Muscle of leg (tissue), 16 donors: ENCODE measurements at places on chromosomes 4 and X. TPM values are rescaled to one million over a fixed set of nuclear protein-coding genes. Genes with fewer than 3 reads are reported as not detected.

GRCh38 chr4:155887045-155887444 lies 16.5 kb upstream of the TDO2 start:
- no peak overlapping the region for H3K27ac ChIP-seq
- H3K4me3 ChIP-seq = no peak overlapping the region
- H3K4me1 ChIP-seq = no peaks in the 10 kb centered on the region

DNA sequence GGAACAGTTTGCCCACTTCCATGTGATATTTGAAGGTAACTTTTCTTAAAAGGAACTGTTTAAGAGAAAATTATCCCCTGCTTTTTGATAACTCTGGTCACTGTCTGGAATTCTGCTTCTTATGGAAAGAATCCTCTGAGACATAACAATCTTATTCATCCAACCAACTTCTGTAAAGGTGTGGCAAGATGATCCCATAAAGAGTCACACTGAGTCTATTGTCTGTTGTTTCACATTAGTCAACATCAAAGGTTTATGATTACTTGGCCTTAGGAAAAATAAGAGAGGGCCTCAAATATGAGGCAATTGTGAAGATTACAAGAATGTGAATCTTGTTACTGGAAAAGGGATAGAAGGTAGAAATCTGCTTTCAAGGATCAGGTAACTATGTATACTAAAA lies 88.0 kb upstream of the MAGEB18 start:
- DNase-seq = no peak
- H3K27ac ChIP-seq = no peak overlapping the region
- H3K4me1 ChIP-seq = no peaks in the 10 kb centered on the region
- H3K27me3 ChIP-seq = no peaks in the 10 kb centered on the region

GRCh38 chrX:104195013-104195412 lies 28.8 kb downstream of the FAM199X start:
- no peak overlapping the region for H3K4me3 ChIP-seq
- DNase-seq = no peak
- peaks cover 2% of the 10 kb centered on the region for H3K27me3 ChIP-seq
- H3K4me1 ChIP-seq = no peaks in the 10 kb centered on the region
- H3K27ac ChIP-seq = no peak overlapping the region

DNA sequence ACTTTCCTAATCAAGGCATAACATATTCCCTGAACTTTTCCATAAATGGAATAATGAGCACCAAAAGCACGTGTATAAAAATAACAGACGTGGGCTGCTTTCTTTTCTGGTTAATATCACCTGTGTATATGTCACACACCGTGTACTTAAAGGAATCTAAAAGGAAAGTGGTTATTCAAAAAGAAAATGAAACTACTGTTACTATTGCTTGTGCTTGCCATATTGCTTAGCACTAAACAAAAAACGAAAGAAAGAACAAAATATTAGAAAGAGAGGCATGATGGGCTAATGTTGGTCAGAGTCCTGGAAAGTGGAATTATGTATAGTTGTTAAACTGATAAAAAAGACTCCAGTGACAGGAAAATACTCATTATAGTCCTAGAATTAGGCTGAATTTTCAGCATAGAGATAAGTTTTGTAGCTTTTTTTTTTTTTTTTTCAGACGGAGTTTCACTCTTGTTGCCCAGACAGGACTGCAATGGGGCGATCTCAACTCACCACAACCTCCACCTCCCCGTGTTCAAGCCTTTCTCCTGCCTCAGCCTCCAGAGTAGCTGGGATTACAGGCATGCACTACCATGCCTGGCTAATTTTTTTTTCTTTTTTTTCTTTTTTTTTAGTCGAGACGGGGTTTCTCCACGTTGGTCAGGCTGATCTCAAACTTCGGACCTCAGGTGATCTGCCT lies 123.2 kb downstream of the PABPC4L start:
- no peaks in the 10 kb centered on the region for H3K4me1 ChIP-seq
- DNase-seq = no peak
- H3K27ac ChIP-seq = no peak overlapping the region
- H3K27me3 ChIP-seq = no peaks in the 10 kb centered on the region
- H3K4me3 ChIP-seq = no peak overlapping the region

DNA sequence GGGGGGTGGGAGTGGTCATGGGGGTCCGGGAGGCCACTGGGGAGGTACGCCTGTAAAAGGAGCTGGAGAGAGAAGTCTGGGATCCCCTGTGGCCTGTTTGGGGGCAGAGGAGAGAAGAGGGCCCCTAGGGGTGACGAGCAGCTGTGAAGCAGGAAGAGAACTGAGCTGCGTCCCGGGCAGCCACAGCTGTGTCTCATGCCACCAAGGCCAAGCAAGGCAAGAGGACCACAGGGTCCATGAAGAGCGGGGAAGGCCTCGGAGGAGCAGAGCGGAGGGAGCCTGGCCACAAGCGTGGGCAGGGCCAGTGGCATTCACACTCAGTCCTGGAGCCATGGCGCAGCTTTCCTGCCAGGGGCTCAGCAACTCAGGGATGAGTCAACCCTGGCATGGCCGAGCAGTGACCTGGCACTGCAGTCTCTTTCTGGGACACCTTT lies 13.6 kb upstream of the NAT8L start:
- H3K27ac ChIP-seq = no peak overlapping the region
- DNase-seq = no peak
- no peaks in the 10 kb centered on the region for H3K36me3 ChIP-seq
- H3K4me3 ChIP-seq = no peak overlapping the region
- peaks cover 81% of the 10 kb centered on the region for H3K27me3 ChIP-seq

DNA sequence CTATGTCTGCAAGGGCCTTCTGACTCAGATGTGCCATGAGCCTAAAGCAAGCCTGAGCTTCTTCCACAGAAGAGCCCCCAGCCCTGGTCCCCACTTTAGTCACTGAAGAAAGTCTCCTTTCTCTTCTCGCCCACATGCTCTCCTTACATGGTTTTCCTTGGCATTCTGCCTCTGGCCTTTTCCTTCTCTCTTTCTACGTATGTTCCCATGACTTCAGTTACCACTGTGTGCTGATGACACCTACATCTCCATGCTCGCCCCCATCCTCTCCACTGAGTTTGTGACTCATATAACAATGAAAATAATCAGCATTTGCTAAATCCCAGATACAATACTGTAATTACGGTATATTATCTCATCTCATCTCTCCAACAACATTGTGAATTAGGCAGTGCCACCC lies 149.3 kb downstream of the AMMECR1 start:
- no peak overlapping the region for H3K4me3 ChIP-seq
- no peak for DNase-seq
- peaks cover 13% of the 10 kb centered on the region for H3K36me3 ChIP-seq
- no peak overlapping the region for H3K27ac ChIP-seq
- H3K4me1 ChIP-seq = no peaks in the 10 kb centered on the region
- H3K27me3 ChIP-seq = peaks cover 30% of the 10 kb centered on the region

MAGEA12 gene
- total RNA-seq = not detected

PPEF2 gene
- total RNA-seq = 0.04 TPM

GRCh38 chrX:3651277-3651676 lies 62.2 kb downstream of the PRKX start:
- H3K27me3 ChIP-seq = peaks cover 3% of the 10 kb centered on the region
- peaks cover 7% of the 10 kb centered on the region for H3K36me3 ChIP-seq

MGAT4D gene
- not detected for total RNA-seq

- no peak for DNase-seq
- H3K4me1 ChIP-seq = no peaks in the 10 kb centered on the region
- no peak overlapping the region for H3K27ac ChIP-seq
- H3K27me3 ChIP-seq = no peaks in the 10 kb centered on the region
- H3K4me3 ChIP-seq = no peak overlapping the region
- no peaks in the 10 kb centered on the region for H3K36me3 ChIP-seq
These were observed 15.0 kb downstream of the APELA start for GRCh38 chr4:164892018-164892417.

GRCh38 chr4:12902735-12903134 lies 581.4 kb downstream of the RAB28 start:
- H3K36me3 ChIP-seq = no peaks in the 10 kb centered on the region
- H3K4me1 ChIP-seq = no peaks in the 10 kb centered on the region
- DNase-seq = no peak
- no peak overlapping the region for H3K27ac ChIP-seq
- no peaks in the 10 kb centered on the region for H3K27me3 ChIP-seq
- no peak overlapping the region for H3K4me3 ChIP-seq

VCX3A gene
- total RNA-seq = not detected

MTTP gene
- 0.40 TPM for total RNA-seq
